SK-N-SH (cell line): ENCODE measurements at places on chromosomes 16 and 17. TPM values are rescaled to one million over a fixed set of nuclear protein-coding genes. Genes with fewer than 3 reads are reported as not detected.
A peak's percentile ranks its signal among the peaks of the same experiment; 100 is the strongest.

DNA sequence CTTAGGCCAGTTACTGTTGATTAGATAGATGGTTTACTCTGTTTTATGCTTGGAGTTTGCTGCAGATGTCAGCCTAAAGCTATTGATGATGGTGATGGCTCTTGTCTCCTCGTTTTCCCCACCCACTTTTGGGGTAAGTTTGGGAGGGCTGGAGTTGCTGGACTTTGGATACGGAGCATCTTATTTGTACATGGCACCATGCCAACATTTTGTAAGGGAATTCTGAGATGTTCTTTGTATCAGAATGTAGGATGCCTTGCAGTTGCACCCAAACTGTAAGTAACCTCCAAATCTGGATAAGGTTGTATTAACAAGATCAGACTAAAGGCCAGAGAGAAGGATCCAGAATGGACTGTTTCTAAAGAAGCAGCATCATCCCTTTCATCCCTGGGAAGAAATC, 551.9 kb upstream of the ZFHX3 start:
- DNase-seq, result no peak
- H3K27me3 ChIP-seq, result no peaks in the 10 kb centered on the region
- H3K4me1 ChIP-seq, result no peaks in the 10 kb centered on the region
- H3K4me3 ChIP-seq, result no peak overlapping the region

CKLF gene
- 179 and 211 TPM in 2 replicates for polyA plus RNA-seq

APRT gene
- polyA plus RNA-seq, result 178 and 192 TPM in 2 replicates

RRAD gene
- polyA plus RNA-seq, result 9.3 and 11.7 TPM in 2 replicates

- peak; percentile 88 for DNase-seq
- no peak overlapping the region for H3K27ac ChIP-seq
- H3K27me3 ChIP-seq, result no peaks in the 10 kb centered on the region
- H3K4me1 ChIP-seq, result no peaks in the 10 kb centered on the region
Measured at GRCh38 chr17:64320613-64321553, 57.8 kb upstream of the TEX2 start.

AP1G1 gene
- polyA plus RNA-seq, result 23.8 and 33.8 TPM in 2 replicates

DNA sequence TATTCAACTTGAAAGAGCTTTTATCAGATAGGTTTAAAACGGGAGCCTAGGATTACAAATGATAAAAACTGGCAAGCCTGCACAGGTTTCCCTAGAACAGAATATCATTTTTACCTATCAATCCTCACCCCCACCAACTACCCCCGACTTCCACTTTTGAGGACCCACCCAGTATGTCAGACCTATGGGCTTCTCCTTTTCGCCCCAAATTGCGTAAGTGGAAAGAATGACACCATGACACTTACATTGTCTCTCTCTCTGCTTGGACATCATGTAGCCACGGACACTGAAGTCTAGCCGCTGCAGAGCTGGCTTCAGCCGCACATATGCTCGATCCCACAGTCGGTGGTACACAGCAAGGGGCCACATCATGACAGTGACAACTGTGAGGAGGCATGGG, 7.4 kb upstream of the PSMC3IP start:
- H3K4me1 ChIP-seq, result no peaks in the 10 kb centered on the region
- peaks cover 60% of the 10 kb centered on the region for H3K36me3 ChIP-seq
- DNase-seq, result no peak
- H3K27me3 ChIP-seq, result no peaks in the 10 kb centered on the region
- no peak overlapping the region for H3K4me3 ChIP-seq

TRIM25 gene
- polyA plus RNA-seq, result 17.1 and 24.2 TPM in 2 replicates

DNA sequence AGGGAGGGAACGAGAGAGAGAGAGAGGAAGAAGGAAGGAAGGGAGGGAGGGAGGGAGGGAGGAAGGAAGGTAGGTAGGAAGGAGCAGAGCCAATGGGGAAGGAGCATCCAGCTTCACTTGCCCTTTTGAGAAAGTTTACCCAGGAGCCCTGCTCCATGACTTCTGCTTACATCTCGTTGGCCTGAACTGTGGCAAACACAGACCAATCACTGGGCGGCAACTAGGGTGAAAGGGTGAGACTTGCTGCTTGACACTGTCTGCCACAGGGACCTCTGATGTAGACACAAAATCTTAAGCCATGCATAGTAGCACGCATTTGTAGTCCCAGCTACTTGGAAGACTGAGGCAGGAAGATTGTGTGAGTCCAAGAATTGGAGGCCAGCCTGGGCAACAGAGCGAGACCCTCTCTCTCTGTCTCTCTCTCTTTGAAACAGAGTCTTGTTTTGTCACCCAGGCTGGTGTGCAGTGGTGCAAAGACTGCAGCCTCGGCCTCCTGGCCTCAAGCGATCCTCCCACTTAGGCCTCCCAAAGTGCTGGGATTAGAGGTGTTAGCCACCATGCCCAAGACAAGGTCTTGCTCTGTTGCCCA, 19.5 kb upstream of the TUBG2 start:
- no peaks in the 10 kb centered on the region; the same call in 1 of the 2 replicates for H3K4me1 ChIP-seq
- H3K27ac ChIP-seq, result no peak overlapping the region
- no peak for DNase-seq
- H3K4me3 ChIP-seq, result no peak overlapping the region

DNA sequence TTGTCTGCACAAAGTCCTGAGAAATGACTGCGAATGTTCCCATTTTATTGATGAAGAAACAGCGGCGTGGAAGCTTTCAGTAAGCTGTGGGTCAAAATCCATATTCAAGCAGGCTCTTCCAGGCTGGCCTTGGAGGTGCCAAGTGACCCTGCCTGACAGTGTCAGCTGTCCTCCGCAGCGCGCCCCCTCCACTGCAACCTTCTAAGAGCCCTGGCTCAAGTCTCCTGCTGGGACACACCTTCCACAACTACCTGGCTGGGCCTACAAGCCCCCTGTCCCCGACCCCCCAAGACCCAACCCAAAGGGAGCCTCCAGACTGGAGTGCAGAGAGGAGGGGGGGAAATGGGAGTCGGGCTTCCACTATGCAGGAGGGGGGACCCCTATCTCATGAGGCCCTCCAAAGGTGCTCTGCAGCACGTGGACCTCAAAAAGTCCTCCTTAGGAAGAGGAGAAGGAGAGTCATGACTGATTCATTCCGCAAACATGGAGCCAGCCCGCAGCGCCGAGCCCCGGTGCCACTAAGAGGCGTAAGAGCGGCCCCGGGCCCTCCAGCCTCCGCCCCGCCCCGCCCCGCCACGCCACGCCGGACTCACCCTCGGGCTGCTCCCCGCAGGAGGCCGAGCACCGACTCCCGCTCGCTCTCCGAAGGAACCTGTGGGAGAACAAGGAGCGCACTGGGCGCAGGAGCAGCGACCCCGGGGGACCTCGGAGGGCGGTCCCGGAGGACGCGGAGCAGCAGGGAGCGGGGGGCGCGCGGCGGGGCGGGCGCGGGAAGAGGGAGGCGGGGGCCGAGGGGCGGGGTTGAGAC, 574 bp downstream of the MPP3 start:
- peak overlapping the region; percentile 83 for H3K4me3 ChIP-seq
- peaks cover 9% of the 10 kb centered on the region; the same call in 1 of the 2 replicates for H3K4me1 ChIP-seq
- DNase-seq, result peak; percentile 90

DNA sequence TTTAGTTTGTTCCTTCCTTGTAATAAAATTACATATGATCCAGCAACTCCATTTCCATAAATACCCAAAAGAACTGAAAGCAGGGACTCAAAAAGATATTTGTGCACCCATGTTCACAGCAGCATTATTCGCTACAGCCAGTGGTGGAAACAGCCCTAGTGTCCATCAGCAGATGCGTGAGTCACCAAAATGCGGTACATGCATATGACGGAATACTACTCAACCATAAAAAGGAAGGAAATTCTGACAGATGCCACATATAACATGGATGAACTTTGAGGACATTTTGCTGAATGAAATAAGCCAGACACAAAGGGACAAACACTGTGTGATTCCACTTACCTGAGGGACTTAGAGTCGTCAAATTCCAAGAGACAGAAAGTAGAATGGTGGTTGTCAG, 9.1 kb upstream of the SLC47A2 start:
- no peaks in the 10 kb centered on the region for H3K27me3 ChIP-seq
- no peak overlapping the region for H3K4me3 ChIP-seq
- no peaks in the 10 kb centered on the region for H3K36me3 ChIP-seq
- H3K4me1 ChIP-seq, result no peaks in the 10 kb centered on the region
- no peak overlapping the region for H3K27ac ChIP-seq

DNA sequence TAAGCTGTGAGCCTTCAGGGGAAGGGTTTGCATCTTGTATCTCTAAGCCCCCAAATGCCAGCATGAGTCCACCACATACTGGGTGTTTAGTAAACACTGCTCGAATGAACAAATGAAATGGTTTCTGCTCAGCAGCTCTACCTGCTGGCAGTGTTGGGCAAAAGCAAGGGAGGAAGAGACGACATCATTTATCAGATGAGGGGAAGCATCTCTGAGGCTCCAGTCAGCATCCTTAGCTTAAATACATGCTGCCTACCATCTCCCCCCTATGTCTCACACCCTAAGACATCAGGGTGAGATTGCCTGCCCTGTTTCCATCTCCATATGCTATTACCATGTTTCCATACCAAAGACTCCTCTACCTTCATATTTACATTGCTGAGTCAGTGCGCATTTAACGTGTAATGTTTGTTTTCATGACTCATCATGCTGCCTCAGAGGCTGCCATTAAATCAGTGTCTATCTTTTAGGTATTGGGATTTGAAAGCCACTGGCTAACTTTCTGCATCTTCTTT, 379.8 kb downstream of the UTP18 start:
- peak; percentile 27 for DNase-seq
- no peaks in the 10 kb centered on the region for H3K36me3 ChIP-seq

GRCh38 chr17:53032861-53033271, 789.9 kb upstream of the KIF2B start:
- peaks cover 2% of the 10 kb centered on the region; the same call in 1 of the 2 replicates for H3K4me1 ChIP-seq
- no peak overlapping the region for H3K4me3 ChIP-seq
- no peak overlapping the region for H3K27ac ChIP-seq
- H3K27me3 ChIP-seq, result no peaks in the 10 kb centered on the region

SCGB1C2 gene
- polyA plus RNA-seq, result not detected in 2 replicates
